Activated T-cell treated with anti-CD3 and anti-CD28 coated beads, Interleukin-2, amount 50 U/mL, for 72 hours (primary cell): ENCODE measurements at places on chromosomes 7 and 10. TPM values are rescaled to one million over a fixed set of nuclear protein-coding genes. Genes with fewer than 3 reads are reported as not detected.

- no peak for DNase-seq
- H3K27ac ChIP-seq: no peak overlapping the region
- no peaks in the 10 kb centered on the region for H3K4me1 ChIP-seq
Observed at GRCh38 chr10:123972481-123973401, 81.1 kb upstream of the CPXM2 start.

The ATP6V0A4 gene
- 0.74 TPM for total RNA-seq

The PTF1A gene
- not detected for total RNA-seq

- DNase-seq: no peak
- H3K4me3 ChIP-seq: peak overlapping the region; percentile 70
- peak overlapping the region; percentile 44 for H3K27ac ChIP-seq
- H3K4me1 ChIP-seq: peaks cover 36% of the 10 kb centered on the region
Observed at GRCh38 chr7:114783508-114783907, 138.4 kb upstream of the MDFIC start.

DNA sequence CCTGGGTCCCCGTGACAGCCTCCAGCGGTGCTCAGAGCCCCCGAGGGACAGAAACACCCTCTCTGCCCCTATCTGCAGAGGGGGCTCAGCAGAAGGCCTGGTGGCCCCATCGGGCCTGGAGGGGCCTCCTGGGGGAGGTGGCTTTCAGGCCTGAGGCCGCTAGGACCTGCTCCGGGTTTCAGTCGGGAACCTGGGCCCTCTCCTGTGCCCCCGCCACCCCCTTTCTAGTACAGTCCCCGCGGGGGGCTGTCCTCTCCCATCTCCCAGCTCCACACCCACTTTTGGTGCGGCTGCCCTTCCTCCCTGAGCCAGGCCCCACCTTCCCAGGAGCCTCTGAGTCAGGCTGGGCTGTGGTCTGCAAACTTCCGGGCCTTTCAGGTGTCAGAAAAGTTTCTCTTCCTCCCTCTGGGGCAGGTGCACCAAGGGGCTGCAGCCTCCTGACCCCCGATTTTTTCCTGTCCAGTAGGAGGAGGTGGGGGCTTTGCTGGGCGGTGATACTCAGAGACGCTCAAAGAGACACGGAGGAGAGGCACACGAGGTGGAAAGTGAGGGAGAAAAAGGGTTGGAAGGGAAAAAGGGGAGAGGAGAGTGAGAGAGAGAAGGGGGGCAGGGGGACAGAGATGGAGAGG lies 692 bp downstream of the CARD11 start:
- peak; percentile 79 for DNase-seq
- H3K4me3 ChIP-seq: peak overlapping the region; percentile 90
- no peaks in the 10 kb centered on the region for H3K27me3 ChIP-seq
- H3K4me1 ChIP-seq: peaks cover 62% of the 10 kb centered on the region
- H3K36me3 ChIP-seq: peaks cover 6% of the 10 kb centered on the region

- no peak overlapping the region for H3K27ac ChIP-seq
- no peaks in the 10 kb centered on the region for H3K4me1 ChIP-seq
- H3K36me3 ChIP-seq: no peaks in the 10 kb centered on the region
- no peak overlapping the region for H3K4me3 ChIP-seq
- no peak for DNase-seq
Observed at GRCh38 chr7:34156336-34156735, 251.0 kb downstream of the BMPER start.

The SKIDA1 gene
- 0.41 TPM for total RNA-seq

- H3K4me1 ChIP-seq: peaks cover 67% of the 10 kb centered on the region
- peaks cover 42% of the 10 kb centered on the region for H3K27me3 ChIP-seq
- H3K36me3 ChIP-seq: peaks cover 3% of the 10 kb centered on the region
- DNase-seq: peak; percentile 47
- H3K4me3 ChIP-seq: peak overlapping the region; percentile 10
- H3K27ac ChIP-seq: no peak overlapping the region
Observed at GRCh38 chr10:14382022-14382421, 51.3 kb upstream of the FRMD4A start.

GRCh38 chr7:15084368-15084767 lies 181.8 kb upstream of the DGKB start:
- DNase-seq: no peak
- no peak overlapping the region for H3K27ac ChIP-seq
- no peaks in the 10 kb centered on the region for H3K36me3 ChIP-seq
- no peaks in the 10 kb centered on the region for H3K4me1 ChIP-seq
- no peak overlapping the region for H3K4me3 ChIP-seq

DNA sequence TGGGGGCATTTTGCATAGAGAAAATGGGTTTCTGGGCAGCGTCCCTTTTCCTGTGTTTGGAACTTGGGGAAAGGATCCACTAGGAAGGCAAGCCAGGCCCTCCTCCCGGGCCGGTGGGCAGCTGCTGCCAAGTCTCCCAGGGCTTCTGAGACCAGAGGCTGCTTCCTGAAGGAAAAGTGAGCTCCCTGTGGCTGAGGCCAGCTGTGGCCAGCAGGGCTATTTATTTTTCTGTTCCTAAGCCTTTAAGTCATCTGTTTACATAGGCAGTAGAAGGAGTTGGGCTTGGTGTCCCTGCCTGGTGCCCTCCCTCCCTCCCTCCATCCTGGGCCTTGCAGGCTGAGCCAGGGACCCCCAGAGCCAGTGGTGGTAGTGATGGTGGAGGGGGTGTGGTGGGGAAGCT lies 70.5 kb upstream of the COL13A1 start:
- H3K4me3 ChIP-seq: no peak overlapping the region
- peaks cover 23% of the 10 kb centered on the region for H3K4me1 ChIP-seq
- peaks cover 12% of the 10 kb centered on the region for H3K27me3 ChIP-seq
- DNase-seq: no peak
- H3K27ac ChIP-seq: no peak overlapping the region

DNA sequence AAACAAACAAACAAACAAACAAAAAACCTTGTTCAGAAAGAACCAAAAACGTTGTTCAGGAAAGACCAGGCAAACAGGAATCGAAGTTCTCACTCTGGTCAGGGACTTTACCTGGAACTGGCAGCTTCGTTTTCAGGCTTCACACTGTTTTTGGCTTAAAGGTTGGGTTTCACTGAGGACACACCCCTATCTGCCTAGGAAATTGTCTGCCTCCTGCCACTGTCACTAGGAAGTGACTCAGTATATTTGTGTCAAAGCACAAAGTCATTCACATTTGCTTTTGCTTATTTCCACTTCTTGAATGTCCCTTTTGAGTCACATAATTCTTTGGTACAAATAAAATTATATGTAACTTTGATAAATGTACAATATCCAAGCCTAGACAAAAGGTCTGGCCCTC lies 37.9 kb downstream of the PNLIPRP3 start:
- H3K27ac ChIP-seq: no peak overlapping the region
- H3K36me3 ChIP-seq: no peaks in the 10 kb centered on the region
- peaks cover 12% of the 10 kb centered on the region for H3K27me3 ChIP-seq
- no peak overlapping the region for H3K4me3 ChIP-seq

The HTR5A gene
- not detected for total RNA-seq

- no peak overlapping the region for H3K27ac ChIP-seq
- no peaks in the 10 kb centered on the region for H3K27me3 ChIP-seq
Observed at GRCh38 chr7:13414661-13415107, 574.8 kb downstream of the ETV1 start.

DNA sequence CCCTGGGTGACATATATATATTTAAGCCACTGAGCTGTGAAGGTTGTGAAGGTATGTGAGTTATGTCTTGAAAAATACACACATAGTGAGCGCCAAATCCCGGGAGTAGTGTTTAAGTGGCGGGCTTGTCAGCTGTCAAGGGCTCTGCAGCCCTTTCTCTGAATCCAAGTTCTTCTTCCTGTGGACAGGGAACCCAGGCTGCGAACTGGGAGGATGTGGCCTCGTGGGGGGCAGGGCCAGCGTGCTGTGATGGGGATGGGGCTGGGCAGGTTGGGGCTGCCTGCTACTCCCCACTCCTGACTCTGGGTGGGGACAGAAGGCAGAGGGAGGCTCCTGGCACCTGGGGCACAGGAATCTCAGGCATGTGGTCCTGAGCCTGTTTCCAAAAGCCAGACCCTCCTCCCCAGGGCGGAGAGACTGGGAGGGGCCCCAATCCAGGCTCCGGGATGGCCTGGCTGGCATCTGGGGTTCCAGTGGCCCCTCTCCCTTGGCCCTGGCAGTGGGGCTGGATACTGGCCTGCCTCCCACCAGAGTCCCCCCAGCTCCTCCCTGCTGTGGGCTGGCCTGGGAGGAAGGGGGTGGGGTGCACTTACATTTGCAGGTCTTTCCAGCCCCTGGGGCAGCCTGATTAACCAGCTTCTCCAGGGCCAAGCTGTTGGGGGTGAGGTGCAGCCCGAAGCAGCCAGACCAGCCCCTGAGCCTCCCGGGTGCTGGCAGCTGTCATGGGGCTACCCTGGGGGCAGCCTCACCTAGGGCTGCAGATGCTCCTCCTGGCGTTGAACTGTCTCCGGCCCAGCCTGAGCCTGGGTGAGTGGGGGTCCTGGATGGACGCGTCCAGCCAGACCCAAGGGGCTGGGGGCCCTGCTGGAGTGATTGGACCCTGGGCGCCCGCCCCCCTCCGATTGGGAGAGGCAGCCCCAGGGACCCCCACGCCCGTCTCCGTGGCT lies at the start of gene UPK3B:
Gene UPK3B, plus strand, starts transcription at position 622 of the 947 bp plus-strand sequence. Its CDS starts 101 bp downstream, at position 723.
- no peaks in the 10 kb centered on the region for H3K36me3 ChIP-seq
- no peak for DNase-seq
- no peak within 1 kb of the TSS for H3K4me3 ChIP-seq
- H3K4me1 ChIP-seq: no peaks in the 10 kb centered on the region
- no peaks in the 10 kb centered on the region for H3K27me3 ChIP-seq
- H3K27ac ChIP-seq: no peak within 1 kb of the TSS

DNA sequence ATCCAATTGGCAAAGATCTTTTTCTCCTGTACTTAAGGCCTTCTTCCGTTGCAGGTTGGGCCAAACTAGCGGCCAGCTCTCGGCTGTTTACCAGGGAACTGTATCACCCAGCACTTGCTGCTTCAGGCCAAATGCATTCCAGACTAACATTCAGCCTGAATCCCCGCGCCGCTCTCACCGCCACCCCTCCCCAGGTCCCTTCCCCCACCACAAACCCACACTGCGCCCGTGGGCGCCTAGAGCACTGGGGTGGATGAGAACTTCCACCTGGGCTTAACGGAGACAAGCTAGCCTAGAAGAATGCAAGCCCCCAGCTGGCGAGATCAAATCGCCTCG lies 676 bp downstream of the TCAF1 start:
- H3K36me3 ChIP-seq: no peaks in the 10 kb centered on the region
- DNase-seq: no peak
- H3K27ac ChIP-seq: peak overlapping the region; percentile 79
- H3K4me3 ChIP-seq: peak overlapping the region; percentile 93
- H3K4me1 ChIP-seq: peaks cover 24% of the 10 kb centered on the region

DNA sequence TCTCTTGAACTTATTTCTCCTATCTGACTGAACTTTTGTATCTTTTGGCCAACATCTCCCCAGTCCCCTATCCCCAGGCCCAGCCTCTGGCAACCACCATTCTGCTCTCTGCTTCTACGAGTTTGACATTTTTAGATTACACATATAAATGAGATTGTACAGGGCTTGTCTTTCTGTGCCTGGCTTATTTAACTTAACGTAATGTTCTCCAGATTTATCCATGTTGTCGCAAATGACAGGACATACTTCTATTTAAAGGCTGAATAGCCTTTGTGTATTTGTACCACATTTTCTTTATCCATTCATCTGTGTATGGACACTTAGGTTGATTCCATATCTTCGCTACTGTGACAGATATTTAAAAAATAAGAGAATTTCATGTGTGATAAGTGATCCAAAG lies 98.6 kb downstream of the LSMEM1 start:
- H3K27me3 ChIP-seq: no peaks in the 10 kb centered on the region
- no peak overlapping the region for H3K27ac ChIP-seq
- H3K4me3 ChIP-seq: no peak overlapping the region
